ENCODE measurements at places on chromosomes 7 and 10.

DNA sequence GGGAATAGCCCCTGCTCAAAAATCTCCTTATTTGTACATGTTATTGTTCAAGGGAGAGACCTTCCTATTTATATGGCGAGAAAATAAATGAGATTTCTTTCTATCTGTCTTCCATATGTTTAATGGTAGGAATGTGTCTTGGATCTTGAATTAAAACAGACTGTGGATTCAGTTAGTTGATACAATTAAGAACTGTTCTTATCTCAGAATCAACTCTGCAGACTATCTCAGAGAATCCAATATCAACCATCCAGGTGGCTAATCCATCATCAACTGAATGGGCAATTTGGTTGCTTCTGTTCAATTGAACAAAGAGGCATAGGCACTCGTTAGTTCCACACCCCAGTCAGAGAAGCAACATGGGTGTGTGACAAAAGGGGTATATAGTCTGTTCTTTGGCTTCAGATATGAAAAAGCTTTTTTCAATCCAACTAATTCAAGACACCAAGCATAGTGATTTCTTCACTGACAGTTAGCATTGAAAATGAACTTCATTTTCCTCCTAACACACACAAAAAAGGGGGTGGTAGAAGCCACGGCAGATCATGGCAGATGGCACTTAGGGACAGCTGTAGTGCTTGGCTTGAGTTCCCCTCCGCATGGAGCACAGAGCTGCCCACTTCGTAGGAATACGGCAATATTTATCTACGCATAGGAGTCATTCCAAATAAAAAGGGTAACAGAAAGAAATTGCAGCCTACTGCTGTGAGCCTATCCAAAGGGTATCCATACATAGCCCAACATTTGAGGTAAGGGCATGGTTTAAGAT, 135.9 kb downstream of the KIAA1217 start:
- no peak for DNase-seq

- DNase-seq = no peak
Measured at GRCh38 chr10:33392706-33393105, 58.2 kb upstream of the NRP1 start.

DNA sequence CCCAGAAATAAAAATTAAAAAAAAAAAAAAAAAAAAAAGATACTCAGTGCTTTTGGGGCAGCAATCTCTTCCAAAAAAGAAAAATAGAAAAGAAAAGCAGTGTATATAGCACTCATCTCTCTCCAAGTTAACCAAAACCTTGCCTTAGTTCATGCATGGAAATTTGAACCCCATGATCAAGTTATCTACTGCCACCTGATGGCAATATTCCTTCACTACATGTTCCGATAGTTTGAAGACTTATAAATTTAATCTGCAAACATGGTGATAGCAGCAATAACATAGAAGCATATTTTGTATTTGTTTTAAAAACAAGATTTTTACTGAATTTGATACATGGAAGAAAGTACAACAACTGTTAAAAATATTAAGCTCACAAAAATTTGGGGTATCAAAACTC, 48.6 kb upstream of the SLIT1 start:
- DNase-seq = no peak

DNA sequence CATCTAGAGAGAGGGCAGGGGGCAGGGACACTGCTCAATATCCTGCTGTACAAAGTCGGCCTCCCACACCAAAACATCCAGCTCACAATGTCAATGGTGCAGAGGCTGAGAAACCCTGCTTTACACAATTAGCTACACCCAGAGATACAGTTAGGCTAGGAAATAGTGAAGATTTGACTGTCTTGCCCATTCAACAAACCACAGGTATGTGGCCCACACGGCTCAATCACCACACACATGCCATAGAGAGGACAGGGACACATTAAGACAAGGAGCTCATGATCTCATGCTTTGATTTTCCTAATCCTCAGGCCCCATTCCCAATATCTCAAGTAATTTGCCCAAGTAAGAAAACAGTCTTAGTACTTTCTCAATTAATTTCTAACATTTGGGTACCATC, 110.4 kb downstream of the OSBPL3 start:
- no peak for DNase-seq

DNA sequence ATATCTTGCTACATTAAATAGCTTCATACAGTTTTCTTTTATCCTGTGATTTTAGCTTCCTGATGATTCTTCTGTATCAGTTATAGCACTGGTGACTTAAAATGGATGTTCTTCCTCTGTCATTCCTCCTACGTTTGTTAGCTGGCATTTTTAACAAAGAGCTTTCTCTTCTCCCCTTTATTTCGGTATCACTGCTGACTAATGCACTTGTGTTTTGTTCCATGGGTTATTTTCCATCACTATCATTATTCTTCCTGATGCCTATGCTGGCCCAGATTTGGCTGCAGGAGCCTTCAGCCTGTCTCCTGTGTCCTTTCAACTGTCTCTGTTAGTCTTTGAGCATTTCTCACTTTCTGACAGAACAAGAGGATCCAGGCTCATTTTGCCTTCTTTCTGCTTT, 13.1 kb downstream of the BMS1 start:
- DNase-seq = no peak

GRCh38 chr10:71396711-71397295, at the start of gene CDH23:
TSS of gene CDH23 (plus strand) at chr10:71396920. CDS start at chr10:71439832, 42,912 bp downstream.
- DNase-seq = no peak

DNA sequence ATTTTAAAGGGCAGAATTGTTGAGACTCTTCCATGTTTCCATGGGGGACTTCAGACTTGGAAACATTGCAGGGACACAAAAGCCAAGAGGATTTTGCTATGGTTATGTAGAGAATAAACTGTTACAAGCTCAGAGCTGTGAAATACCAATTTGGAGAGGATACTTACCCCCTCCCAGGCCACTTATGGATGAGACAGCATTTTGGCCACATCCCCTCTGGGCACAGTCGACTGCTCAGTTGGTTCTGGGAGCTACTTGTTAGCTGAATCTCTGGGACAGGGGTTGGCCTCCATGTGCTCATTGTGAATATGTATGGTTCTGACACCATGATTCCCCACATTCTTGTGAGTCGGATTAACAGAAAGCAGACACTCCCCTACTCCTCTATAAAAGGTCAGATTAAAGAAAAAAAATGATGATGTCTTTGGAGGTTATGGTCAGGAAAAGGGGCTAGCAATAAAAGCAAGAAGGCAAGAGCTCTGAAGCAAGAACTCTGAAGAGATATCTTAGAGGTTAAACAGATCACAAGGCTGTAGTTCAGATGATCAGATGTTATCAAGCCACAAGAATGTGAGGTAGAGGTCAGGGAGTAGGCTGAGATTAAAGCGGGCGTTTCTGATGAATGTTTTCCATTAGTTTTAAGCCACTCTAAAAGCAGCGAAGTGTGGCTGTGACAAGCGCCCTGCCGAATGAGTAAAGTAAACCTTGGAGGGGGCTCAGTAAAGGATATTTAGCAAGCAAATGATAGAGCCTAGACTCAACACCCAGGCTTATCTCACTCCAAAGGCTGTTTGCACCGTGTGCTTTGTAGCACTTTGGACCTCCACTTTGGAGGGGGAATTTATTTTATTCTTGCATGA, 17.2 kb downstream of the STAMBPL1 start:
- DNase-seq = no peak

GRCh38 chr7:2728316-2729030, 40.5 kb downstream of the AMZ1 start:
- no peak for DNase-seq

- DNase-seq = no peak
Measured at GRCh38 chr7:149753375-149754233, 19.8 kb downstream of the ZNF467 start.

GRCh38 chr10:97659589-97659988, 19.1 kb downstream of the PI4K2A start:
- DNase-seq = no peak

DNA sequence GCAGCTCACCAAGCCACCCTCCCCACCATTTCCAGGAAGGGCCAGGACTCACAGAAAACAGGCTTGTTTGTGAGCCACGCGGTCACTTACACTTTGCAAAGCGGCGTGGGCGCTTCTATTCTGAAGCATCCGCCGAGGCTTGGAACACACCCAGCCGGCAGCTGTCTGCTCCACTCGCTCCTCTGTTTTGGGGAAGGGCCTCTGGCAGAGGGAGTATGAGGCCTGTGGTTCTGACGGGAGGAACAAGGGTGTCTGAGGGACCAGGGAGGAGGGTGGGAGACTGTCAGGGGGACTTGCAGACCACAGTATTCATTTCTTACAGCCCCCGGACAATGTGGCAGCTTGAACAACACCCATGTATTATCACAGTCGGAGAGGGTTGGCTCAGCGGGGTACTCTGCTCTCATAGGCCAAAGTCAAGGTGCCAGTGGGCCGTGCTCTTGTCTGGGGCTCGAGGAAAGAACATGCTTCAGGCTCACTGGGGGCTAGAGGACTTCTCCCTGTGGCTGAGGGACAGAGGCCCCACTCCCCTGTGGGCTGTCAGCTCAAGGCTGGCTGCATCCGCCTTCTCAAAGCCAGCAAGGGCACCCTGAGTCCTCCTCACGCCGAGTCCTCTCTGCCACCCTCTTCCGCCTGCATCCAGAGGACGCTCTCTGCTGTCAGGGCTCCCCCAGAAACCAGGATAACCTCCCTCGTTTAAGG, 60.4 kb upstream of the FAM20C start:
- no peak for DNase-seq

GRCh38 chr7:150377196-150377595, 1.9 kb upstream of the ZNF775 start:
- DNase-seq = no peak

DNA sequence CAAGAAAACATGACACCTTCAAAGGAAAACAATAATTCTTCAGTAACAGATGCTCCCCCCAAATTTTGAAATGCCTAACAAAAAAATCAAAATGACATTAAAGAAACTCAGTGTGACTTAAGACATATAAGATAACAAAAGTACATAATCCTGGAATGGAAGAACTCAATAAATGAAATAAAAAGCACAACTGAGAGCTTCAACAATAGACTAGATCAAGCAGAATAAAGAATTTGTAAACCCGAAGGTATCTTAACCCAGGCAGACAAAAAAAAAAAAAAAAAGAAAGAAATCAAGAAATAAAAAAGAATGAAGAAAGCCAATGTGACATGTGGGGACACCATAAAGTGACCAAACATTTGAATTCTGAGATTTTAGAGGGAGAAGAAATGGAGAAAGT, 27.7 kb upstream of the LRRD1 start:
- no peak for DNase-seq

DNA sequence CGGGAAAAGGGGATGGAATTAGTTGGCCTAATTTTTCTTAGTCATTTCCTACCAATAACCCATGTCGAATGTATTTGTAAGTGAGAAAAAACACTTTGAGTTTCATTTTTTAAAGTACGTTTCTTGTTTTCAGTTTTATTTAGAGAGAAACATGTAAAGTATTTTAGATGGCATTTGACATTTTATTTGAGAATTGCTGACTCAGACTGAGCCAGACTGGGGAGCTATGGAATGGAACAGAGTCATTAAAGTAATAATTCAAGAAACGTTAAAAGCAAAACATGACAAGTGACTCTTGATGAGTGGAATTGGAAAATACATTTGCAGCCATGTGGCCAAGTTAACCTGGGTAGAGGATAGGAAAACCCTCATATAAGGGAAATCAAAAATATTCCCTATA, 286.1 kb upstream of the NPSR1 start:
- no peak for DNase-seq

GRCh38 chr10:101014966-101015581, 15.5 kb downstream of the LZTS2 start:
- DNase-seq = no peak

DNA sequence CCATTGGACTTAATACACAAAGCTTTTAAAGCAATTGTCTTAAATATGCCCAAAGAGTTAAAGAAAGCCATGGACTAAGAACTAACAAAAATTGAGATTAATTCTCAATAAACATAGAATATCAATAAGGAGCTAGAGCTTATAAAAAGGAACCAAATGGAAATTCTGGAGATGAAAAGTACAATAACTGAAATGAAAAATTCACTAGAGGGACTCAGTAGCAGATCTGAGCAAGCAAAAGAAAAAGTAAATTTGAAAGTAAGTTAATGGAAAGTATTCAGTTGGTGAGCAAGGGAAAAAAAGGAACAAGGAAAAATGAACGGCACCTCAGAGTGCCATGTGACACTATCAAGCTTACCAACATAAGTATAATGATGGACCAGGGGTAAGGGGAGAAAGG, 209.8 kb downstream of the FZD1 start:
- no peak for DNase-seq

DNA sequence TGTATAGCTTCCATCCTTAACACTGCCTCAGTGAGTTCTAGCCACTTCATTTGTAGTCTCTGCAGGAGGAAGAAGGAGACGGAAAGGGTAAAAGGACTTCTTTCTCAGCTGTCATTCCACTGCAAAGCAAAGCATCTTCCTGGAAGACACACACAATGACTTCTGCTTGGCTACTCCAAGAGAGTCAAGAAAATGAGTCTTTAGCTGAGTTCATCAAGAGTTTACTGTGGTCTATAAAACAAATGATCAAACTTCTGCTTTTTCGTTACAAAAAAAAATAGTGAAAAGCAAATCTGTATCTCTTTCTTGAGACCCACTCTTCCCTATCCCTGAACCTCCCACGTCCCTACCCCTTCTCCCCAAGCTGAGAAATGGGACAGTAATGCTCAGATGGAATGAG, 205.0 kb upstream of the AHR start:
- DNase-seq = no peak

GRCh38 chr7:288671-289101, 1.3 kb upstream of the FOXL3 start:
- no peak for DNase-seq

DNA sequence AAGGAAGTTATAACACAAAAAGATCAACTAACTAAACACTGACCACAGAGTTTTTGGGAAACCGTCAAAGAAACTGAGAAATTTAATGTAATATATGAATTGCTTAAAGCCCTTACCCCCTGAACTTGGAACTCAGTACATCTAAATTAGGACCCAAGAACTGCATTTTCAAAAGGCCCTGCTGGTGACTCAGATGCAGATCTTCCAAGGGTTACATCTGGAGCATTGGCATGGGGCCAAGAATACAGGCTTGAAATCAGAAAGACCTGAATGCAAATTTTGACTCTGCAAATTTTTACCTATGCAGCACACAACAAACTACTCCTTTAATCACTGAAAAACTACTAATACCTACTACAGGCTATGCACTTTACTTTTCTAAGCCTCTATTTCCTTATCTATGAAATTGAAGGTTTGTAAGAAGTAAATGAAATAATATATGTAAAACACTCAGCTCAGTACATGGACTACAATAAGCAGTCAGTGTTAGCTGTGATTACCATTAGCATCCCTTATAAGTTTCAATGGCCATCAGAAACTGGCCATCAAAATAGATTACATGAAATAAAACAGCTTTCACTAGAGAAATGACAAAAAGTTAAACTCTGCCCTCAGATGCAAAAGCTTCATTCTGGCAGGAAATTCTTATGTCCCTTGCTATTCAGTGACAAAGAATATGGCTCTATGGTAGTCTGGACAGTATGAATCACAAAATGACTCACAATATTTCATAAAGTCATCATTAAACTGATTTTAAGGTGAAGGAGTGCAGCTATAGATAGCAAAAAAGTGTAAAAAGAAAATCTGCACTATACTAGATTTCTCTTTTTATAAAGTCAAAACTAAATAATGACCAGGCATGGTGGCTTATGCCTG, 43.6 kb downstream of the NSUN6 start:
- peak; percentile 68 for DNase-seq
